ENCODE measurements at places on chromosomes 12 and 14. TPM values are rescaled to one million over a fixed set of nuclear protein-coding genes. Genes with fewer than 3 reads are reported as not detected.
A peak's percentile ranks its signal among the peaks of the same experiment; 100 is the strongest.

DNA sequence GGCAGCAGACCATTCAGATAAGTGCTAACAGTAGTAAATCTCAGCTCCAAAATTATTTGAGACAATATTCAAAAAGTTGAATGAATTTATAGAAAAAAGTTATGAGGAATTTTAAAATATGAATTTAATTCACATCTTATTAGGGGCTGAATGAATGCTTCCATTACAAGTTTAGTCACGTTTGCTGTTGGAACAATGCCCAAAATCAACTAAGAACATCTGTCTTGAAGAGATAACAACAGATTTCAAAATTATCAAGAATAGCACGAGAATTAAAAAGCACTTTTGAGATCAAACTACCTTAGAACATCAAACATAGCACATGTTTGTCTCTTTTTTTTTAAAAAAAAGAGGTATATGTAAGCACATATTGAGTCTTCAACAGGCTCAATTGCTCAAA is 115.4 kb upstream of the PPFIA2 start:
- no peak for DNase-seq
- no peaks in the 10 kb centered on the region for H3K36me3 ChIP-seq
- no peaks in the 10 kb centered on the region for H3K4me1 ChIP-seq
- H3K4me3 ChIP-seq = no peak overlapping the region
- no peaks in the 10 kb centered on the region for H3K27me3 ChIP-seq

GRCh38 chr12:53964315-53964713 is 8.6 kb upstream of the HOXC11 start:
- no peaks in the 10 kb centered on the region for H3K4me1 ChIP-seq
- peaks cover 100% of the 10 kb centered on the region for H3K27me3 ChIP-seq
- DNase-seq = no peak
- no peak overlapping the region for H3K4me3 ChIP-seq

DNA sequence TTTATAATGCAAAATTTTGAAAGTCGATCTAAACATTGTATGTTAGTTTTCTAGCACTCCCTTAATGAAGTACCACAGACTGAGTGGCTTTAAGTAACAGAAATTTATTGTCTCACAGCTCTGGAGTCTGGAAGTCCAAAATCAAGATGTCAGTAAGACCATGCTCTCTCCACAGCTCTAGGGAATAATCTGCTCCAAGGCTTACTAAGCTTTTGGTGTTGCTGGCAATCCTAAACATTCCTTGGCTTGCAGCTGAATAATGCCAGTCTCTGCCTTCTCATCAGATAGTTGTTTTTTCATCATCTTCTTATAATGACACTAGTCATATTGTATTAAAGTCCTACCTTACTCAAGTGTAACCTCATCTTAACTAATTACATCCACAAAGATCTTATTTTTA is 102.2 kb downstream of the RASSF9 start:
- no peaks in the 10 kb centered on the region for H3K4me1 ChIP-seq
- no peak overlapping the region for H3K27ac ChIP-seq
- H3K4me3 ChIP-seq = no peak overlapping the region

GRCh38 chr12:65364046-65364445 is 85.6 kb downstream of the MSRB3 start:
- DNase-seq = no peak
- H3K36me3 ChIP-seq = no peaks in the 10 kb centered on the region
- H3K4me3 ChIP-seq = no peak overlapping the region
- no peaks in the 10 kb centered on the region for H3K4me1 ChIP-seq
- no peak overlapping the region for H3K27ac ChIP-seq
- no peaks in the 10 kb centered on the region for H3K27me3 ChIP-seq

GRCh38 chr12:16155938-16156337 is 121.5 kb downstream of the SLC15A5 start:
- no peaks in the 10 kb centered on the region for H3K4me1 ChIP-seq
- no peaks in the 10 kb centered on the region for H3K27me3 ChIP-seq
- H3K4me3 ChIP-seq = no peak overlapping the region
- no peak overlapping the region for H3K27ac ChIP-seq

DNA sequence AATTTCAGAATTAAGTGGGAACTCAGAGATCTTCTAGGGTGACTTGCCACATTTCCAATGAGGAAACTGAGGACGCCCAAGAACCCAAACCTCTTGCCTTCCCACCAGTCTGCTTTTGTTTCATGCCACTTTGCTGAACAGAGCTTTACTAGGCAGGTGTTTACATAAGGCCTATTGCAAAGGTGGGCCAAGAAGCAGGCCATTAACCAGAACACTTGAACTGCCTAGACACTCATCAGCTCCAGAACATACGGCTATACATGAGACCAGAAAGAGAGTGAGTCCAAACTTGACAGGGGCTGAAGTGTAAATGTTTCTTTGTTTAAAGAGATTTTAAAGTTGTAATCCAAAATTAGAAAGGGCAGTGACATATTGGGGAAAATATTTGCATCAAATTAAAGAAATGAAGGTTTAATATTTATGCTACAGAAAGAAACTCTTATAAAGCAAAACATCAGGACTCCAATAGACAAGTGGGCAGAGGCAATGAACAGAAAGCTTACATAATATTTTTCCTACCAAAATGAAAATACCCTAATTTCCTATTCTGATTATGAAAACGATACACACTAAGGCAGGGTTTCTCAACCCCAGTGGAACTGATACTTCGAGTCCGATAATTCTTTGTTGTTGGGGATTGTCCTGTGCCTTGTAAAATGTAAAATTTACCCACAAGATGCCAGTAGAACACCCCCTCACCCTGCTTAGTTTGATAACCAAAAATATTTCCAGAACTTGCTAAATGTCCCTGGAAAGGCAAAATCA is 11.7 kb downstream of the BATF start:
- H3K4me1 ChIP-seq = no peaks in the 10 kb centered on the region
- H3K27me3 ChIP-seq = no peaks in the 10 kb centered on the region
- no peaks in the 10 kb centered on the region for H3K36me3 ChIP-seq
- peak overlapping the region; percentile 53 for H3K27ac ChIP-seq

DNA sequence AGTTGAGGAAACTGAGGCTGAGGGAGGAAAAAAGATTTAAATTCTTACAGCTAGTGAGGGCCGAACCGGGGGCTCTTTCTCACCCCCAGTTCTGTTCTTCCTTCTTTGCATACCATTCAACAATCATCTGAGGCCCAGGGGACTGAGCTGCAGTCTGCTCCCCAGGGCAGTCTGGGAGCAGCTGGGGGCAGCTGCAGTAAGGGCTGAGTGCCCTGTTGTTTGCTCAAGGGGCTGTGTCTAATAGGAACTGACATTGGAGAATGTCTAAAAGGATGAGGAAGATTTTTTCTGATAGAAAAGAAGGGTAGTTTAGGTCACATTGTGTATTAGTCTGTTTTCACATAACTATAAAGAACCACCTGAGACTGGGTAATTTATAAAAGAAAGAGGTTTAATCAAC is 42.2 kb downstream of the SLC17A8 start:
- H3K27ac ChIP-seq = no peak overlapping the region
- H3K4me1 ChIP-seq = no peaks in the 10 kb centered on the region
- no peaks in the 10 kb centered on the region for H3K36me3 ChIP-seq
- no peak overlapping the region for H3K4me3 ChIP-seq

GRCh38 chr12:53485955-53486735 is 13.1 kb downstream of the MAP3K12 start:
- H3K27me3 ChIP-seq = no peaks in the 10 kb centered on the region
- no peak for DNase-seq
- no peaks in the 10 kb centered on the region for H3K4me1 ChIP-seq
- H3K4me3 ChIP-seq = no peak overlapping the region
- no peaks in the 10 kb centered on the region for H3K36me3 ChIP-seq

- no peaks in the 10 kb centered on the region for H3K4me1 ChIP-seq
- DNase-seq = no peak
- H3K4me3 ChIP-seq = no peak overlapping the region
- H3K27ac ChIP-seq = no peak overlapping the region
- no peaks in the 10 kb centered on the region for H3K27me3 ChIP-seq
These were observed 158.2 kb upstream of the DIO3 start for GRCh38 chr14:101402936-101403660.

DNA sequence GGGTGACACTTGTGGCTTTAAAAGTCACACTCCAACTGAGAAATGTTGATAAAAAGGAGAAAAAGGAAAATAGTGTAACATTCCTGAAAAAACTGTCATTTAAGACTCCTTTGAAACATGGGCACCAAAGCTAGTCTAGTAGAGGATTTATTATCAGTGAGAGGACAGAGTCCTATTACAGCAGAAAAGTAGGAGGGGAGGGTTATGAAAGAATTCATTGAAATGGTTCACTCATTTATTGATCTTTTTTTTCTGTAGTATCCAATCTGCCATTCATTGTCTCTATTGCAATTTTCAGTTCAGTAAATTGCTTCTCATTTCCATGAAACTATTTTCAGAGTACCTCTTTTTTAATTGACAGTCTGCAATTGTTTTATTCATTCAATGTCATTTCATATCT is 25.4 kb downstream of the PPM1A start:
- H3K36me3 ChIP-seq = no peaks in the 10 kb centered on the region
- no peak overlapping the region for H3K27ac ChIP-seq
- H3K4me1 ChIP-seq = no peaks in the 10 kb centered on the region
- no peak overlapping the region for H3K4me3 ChIP-seq
- no peaks in the 10 kb centered on the region for H3K27me3 ChIP-seq

GRCh38 chr14:55329999-55330710 is 58.9 kb downstream of the FBXO34 start:
- peak overlapping the region; percentile 9 for H3K27ac ChIP-seq
- peaks cover 8% of the 10 kb centered on the region for H3K4me1 ChIP-seq
- no peak overlapping the region for H3K4me3 ChIP-seq
- no peaks in the 10 kb centered on the region for H3K36me3 ChIP-seq
- H3K27me3 ChIP-seq = no peaks in the 10 kb centered on the region

- DNase-seq = peak; percentile 84
- H3K27ac ChIP-seq = peak overlapping the region; percentile 100
- H3K27me3 ChIP-seq = no peaks in the 10 kb centered on the region
- peaks cover 14% of the 10 kb centered on the region for H3K4me1 ChIP-seq
- peak overlapping the region; percentile 76 for H3K4me3 ChIP-seq
These were observed 3.6 kb upstream of the RHOF start for GRCh38 chr12:121796855-121797751.

DNA sequence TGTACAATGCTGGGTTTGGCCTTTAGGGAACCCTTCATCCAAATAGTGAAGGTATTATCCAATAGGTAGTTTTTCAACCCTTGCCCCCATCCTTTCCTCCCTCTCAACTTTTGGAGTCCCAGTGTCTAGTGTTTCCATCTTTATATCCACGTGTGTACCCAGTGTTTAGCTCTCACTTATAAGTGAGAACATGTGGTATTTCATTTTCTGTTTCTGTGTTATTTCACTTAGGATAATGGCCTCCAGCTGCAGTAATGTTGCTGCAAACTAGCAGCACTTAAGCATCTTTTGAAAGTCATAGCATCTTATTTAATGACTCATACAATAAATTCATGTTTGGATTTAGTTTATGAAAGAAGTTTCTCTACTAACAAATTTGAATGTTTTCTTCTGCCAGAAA is 442.5 kb downstream of the NELL2 start:
- H3K36me3 ChIP-seq = no peaks in the 10 kb centered on the region
- DNase-seq = no peak
- no peak overlapping the region for H3K4me3 ChIP-seq
- H3K27ac ChIP-seq = no peak overlapping the region
- no peaks in the 10 kb centered on the region for H3K4me1 ChIP-seq

GRCh38 chr14:54535126-54535525 is 25.4 kb downstream of the CGRRF1 start:
- H3K27ac ChIP-seq = no peak overlapping the region
- no peaks in the 10 kb centered on the region for H3K27me3 ChIP-seq
- H3K36me3 ChIP-seq = peaks cover 9% of the 10 kb centered on the region

DNA sequence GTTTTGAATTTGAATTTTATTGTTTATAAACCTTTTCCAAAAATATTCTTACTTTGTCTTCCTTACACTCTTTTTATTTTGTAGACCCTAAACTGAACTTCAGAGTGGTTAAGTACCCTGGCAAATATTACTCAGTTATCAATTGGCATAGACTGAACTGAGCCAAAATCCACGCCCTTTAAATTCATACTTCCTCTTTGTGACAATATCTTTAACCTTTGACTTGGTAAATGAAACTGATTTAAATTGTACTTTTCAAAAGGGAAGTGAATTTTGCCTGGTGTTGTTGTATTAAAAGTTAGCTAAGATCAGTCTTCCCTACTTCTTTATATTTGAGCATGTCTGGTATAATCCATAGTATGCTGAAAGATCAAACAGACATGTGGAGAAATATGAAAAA is 184.3 kb upstream of the USP15 start:
- H3K4me1 ChIP-seq = no peaks in the 10 kb centered on the region
- H3K36me3 ChIP-seq = no peaks in the 10 kb centered on the region
- H3K27me3 ChIP-seq = no peaks in the 10 kb centered on the region
- H3K27ac ChIP-seq = no peak overlapping the region
- H3K4me3 ChIP-seq = no peak overlapping the region
- DNase-seq = no peak

- H3K36me3 ChIP-seq = no peaks in the 10 kb centered on the region
- peak; percentile 51 for DNase-seq
- peak overlapping the region; percentile 19 for H3K4me3 ChIP-seq
- H3K27me3 ChIP-seq = no peaks in the 10 kb centered on the region
- no peaks in the 10 kb centered on the region for H3K4me1 ChIP-seq
These were observed 61.5 kb downstream of the LGMN start for GRCh38 chr14:92686900-92687427.

DNA sequence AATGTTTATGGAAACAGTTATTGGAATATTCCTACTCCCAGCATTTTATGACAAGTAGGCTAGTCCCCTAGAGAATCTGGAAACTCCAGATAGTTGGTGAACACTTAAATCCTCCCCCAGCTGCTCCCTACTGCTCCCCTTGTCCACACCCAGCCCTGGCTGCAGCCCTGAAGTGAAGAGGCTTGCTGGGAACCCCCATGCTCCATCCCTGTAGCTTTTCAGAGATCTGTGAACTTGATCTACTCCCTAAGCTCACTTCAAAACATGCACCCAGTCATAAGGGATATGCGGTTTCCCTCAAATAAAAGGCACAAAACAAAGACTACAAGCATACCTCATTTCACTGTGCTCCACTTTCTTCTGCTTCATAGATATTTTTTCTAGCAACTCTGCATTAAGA is 33.2 kb downstream of the EGLN3 start:
- no peak for DNase-seq
- no peaks in the 10 kb centered on the region for H3K36me3 ChIP-seq
- H3K27me3 ChIP-seq = no peaks in the 10 kb centered on the region
- no peak overlapping the region for H3K27ac ChIP-seq
- H3K4me1 ChIP-seq = no peaks in the 10 kb centered on the region
- H3K4me3 ChIP-seq = no peak overlapping the region

- H3K4me1 ChIP-seq = no peaks in the 10 kb centered on the region
- no peak overlapping the region for H3K27ac ChIP-seq
- no peak overlapping the region for H3K4me3 ChIP-seq
- no peak for DNase-seq
These were observed 5.9 kb upstream of the RERG start for GRCh38 chr12:15227004-15227679.

The NTS gene
- not detected for total RNA-seq

The TEX52 gene
- total RNA-seq = not detected

The NKX2-8 gene
- total RNA-seq = not detected

The B4GALNT1 gene
- total RNA-seq = 2.6 TPM

The KRT5 gene
- 464 TPM for total RNA-seq

The CD163 gene
- total RNA-seq = 98.6 TPM

The HOXC6 gene
- 3.3 TPM for total RNA-seq

The FERMT2 gene
- 87.8 TPM for total RNA-seq

The CNTN1 gene
- total RNA-seq = 16.4 TPM

The OVCH1 gene
- 0.64 TPM for total RNA-seq

The FAIM2 gene
- total RNA-seq = 1.9 TPM
